ENCODE measurements at places on chromosomes 7 and 10. TPM values are rescaled to one million over a fixed set of nuclear protein-coding genes. Genes with fewer than 3 reads are reported as not detected.

DNA sequence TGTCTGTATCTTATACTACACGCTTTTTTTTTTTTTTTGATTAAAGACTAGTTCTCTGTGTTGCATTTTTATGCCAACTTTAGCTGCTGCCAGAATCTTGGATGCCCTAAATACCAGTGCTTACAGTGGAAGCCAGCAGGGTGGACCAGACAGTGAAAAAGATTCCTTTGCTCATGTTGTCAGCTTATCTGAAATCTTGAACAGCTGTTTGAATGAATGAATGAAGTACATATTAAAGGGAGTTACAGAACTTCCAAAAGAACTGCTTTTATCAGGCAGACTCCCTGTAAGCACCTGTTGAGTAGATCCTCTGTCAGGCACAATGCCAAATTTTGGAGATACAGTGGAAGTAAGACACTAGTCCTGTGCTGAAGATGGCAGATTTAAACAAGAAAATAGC lies 184.9 kb downstream of the PPP1R9A start:
- no peak for DNase-seq

GRCh38 chr7:158705234-158705850 lies 738 bp upstream of the NCAPG2 start:
- no peak for DNase-seq

DNA sequence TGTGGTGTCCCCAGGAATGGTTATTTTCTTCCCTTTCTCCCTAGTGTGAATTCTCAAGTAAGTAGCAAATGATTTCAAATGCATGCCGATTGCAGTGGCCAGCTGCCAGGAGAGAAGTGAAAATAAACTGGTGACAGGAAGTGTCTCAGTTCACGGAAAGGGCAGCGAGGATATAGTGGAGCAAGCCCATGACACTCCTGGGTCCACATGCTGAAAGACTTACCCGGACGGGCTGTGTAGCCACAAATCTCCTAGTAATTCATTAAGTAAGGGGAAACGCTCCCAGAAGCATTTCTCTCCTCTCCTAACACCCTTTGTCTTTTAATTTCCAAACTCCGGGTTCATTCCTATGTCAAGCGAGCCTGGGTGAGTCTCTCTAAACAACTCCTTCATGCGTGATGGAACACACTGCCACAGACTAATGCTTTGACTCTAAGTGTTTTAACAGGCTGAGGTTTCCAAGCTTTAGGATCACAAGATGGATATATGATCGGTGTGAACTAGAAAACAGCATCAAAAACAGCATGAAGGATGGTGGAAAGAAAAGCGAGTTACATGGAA lies 125.6 kb downstream of the CYP26A1 start:
- DNase-seq: no peak

DNA sequence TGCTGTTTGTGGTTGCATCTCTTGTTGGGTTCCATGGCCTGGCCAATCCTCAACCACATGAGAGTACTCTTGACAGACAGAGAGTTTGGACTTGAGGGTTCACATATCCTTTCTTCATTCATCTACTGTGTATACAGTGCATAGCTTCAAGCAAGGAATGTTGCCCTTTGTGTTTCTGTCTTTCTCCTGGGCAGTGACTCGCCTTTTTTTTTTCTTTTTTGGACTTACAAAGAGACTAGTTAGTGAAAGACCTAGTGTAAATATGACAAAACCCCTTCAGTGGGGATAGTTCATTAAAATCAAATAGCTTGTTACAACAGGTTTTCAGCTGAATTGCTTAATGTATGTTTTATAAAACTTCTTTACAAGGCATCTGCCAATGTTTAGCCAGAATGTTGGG lies 290.2 kb downstream of the FGFR2 start:
- DNase-seq: no peak

- DNase-seq: no peak
Measured at GRCh38 chr7:43318188-43318770, 205.8 kb downstream of the HECW1 start.

DNA sequence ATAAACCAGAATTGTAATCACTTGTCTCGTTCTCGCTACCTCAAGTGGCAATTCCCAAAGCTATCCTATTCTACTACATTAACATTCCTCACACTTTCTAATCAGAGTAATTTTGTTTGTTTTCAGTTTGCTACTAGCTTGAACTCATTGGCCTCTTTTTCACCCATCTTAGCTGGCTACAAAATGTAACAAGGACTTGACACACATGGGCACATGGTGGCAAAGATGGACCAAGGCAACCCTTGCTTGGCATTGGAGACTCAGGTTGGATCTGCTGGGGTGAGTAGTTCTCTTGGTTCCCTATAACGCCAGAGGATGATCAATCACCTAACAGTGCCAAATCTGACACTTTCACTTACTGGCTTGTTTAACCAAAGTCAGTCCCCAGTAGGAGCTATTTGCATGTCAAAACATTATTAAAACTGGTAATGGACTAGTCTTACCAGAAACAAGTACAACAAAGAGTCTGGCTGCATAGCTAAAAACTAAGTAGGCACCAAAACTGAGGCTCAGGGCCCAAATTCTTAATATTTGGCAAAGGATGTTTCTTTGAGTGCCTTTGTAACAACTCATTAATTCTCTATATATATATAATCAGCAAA lies 1.9 kb downstream of the USP6NL start:
- DNase-seq: no peak

DNA sequence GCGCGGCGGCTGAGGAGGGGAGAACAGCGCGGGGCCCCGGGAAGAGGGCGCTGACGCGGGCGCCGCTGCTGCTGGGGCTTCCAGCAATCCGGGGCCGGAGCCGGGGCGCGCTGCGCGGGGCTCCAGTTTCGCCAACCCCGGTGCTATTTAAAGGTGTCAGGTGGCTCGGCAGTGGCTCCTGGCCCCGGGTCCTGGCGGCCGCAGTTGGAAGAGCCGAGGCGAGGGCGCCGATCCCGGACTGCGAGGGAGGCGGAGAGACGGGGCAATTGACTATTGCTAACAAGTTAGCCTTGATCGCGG lies 347 bp downstream of the LBX1 start:
- no peak for DNase-seq

GRCh38 chr7:27351137-27351536 lies 108.5 kb downstream of the EVX1 start:
- no peak for DNase-seq

- no peak for DNase-seq
Measured at GRCh38 chr10:35306852-35307251, 29.5 kb upstream of the CCNY start.

DNA sequence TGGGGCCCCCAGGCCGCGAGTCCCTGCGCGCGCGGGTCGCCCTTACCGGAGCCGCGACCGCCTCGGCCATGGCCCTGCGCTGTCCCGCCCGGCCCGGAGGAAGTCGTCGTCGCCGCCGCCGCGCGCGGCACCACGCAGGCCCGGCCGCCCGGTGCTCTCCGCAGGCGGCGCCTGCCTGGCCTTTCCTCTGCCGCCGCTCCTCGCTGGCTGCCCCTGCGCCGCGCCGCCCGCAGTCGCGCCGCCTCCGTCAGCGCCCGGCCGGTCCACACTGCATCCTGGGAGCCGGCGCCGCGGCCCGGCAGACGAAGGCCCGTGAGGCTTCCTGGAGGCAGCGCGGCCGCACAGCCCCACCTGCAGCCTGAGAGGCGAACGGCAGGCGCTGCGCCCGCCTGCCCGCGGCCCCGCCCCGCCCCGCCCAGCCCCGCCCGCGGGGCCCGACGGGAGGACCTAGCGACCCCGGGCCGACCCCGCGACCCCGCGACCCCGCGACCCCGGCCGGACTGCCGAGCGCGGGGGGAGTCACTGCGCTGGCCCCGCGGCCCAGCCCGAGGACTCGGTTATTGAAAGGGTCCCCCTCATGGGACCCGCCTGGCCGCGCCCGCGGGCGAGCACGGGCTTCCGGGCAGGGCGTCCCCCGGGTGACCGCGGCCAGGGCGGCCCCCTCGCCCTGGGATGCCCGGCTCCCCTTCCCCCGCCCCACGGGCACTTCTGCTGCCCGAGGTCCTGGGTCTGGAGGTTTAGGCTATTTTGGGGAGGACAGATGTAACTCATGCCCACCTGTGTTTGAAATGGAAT lies at the start of gene ZNF746:
TSS of gene ZNF746 (minus strand) at position 343 of the 795 bp plus-strand sequence. CDS start at position 70, 273 bp downstream.
- DNase-seq: peak; percentile 27

DNA sequence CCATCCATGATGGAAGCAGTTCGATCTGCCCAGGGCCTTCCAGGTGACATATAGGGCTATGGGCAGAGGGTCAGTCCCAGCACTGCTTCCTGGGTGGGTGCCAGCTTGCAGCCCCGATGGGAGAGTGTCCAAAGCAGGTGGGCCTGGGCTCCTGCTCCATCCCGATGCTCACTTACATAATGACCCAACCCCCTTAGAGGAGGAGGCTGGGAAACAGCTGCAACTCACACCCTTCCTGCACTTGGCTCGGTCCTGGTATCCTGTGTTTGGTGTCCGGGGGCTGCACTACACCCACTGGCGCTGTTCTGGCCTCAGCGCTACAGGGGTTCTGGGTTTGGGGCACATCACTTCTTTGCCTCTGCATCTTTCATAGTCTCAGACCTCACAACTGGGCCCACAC lies 58.5 kb downstream of the PKD1L1 start:
- DNase-seq: no peak

GRCh38 chr7:23012186-23012585 lies 1.7 kb downstream of the HYCC1 start:
- DNase-seq: no peak

- DNase-seq: no peak
Measured at GRCh38 chr10:102462512-102463054, 11.2 kb upstream of the C10orf95 start.

- DNase-seq: no peak
Measured at GRCh38 chr10:61223576-61223975, 229.6 kb downstream of the TMEM26 start.

DNA sequence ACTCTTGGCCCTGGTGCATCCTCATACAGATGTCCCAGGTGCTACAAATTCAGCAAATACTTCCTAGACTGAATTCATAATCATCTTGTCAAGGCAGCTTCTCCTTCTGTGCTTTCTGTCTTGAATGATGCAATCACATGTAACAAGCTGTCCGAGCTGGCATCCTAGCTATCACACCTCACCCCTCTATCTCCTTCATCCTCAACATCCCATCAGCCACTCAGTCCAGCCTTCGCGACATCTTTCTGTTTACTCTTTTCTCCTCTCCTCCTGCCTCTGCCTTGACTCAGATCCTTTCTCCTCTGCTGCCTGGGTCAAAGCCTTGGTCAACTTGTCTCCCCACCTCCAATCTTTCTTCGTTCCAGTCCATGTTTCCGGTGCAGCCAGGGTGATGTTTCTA lies 240.4 kb upstream of the CELF2 start:
- no peak for DNase-seq

GRCh38 chr7:47887016-47887640 lies 61.1 kb downstream of the PKD1L1 start:
- DNase-seq: no peak

- no peak for DNase-seq
Measured at GRCh38 chr10:119516381-119517234, 25.9 kb downstream of the RGS10 start.

The MOGAT3 gene
- not detected for total RNA-seq

The ANKRD26 gene
- 6.5 TPM for total RNA-seq

The AKR1C3 gene
- 91.7 TPM for total RNA-seq

The TRPV6 gene
- total RNA-seq: not detected

The CNPY1 gene
- total RNA-seq: not detected

The ACSM6 gene
- not detected for total RNA-seq
